ENCODE measurements at places on chromosomes 11 and 22.

- no peak for DNase-seq
Observed at GRCh38 chr11:64716473-64717267, 6.3 kb downstream of the NRXN2 start.

GRCh38 chr11:94879006-94879405 is 94.3 kb downstream of the CWC15 start:
- no peak for DNase-seq

DNA sequence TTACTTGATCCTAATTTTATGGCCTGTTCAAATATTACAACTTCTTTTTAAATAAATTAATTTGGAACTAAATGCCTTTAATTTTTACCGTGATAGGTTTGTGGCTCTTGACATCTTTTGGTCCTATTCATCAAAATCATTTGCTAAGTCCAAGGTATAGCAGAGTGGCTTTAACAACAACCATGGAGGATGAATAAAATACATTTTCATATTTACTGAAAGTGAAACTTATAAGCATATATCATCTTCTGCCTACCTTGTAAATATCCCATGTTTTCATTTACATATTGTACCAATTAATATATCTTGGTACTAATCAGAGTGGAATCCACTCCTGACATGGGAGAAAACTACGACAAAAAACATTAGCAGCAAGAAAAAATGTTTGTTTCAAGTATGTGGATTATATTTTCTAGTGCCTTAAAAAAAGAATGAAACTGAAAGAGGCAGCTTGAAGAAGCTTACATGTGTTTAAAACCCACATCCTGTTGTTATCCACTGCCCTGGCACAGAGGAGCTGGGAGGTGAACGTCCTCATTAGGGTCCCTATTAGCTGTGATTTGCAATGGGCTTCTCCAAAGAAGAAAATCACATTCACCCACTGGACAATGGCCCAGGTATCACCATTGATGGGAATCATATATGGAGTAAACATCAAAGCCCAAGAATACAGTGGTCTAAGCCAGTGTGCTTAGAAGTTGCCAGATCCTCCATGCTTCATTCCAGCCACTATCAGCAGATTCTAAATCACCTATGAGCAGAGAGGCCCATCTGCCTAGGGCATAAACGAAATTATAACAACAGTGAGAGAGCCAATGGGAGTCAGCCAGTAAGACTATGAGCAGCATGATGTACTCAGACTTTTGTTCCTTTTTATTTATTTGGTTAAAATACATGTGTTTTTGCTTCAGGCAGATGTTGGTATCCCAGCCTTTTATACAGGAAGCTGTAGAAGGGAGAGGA is 84.7 kb downstream of the MAML2 start:
- DNase-seq, result peak; percentile 56

- no peak for DNase-seq
Observed at GRCh38 chr11:44638032-44638431, 72.6 kb downstream of the CD82 start.

DNA sequence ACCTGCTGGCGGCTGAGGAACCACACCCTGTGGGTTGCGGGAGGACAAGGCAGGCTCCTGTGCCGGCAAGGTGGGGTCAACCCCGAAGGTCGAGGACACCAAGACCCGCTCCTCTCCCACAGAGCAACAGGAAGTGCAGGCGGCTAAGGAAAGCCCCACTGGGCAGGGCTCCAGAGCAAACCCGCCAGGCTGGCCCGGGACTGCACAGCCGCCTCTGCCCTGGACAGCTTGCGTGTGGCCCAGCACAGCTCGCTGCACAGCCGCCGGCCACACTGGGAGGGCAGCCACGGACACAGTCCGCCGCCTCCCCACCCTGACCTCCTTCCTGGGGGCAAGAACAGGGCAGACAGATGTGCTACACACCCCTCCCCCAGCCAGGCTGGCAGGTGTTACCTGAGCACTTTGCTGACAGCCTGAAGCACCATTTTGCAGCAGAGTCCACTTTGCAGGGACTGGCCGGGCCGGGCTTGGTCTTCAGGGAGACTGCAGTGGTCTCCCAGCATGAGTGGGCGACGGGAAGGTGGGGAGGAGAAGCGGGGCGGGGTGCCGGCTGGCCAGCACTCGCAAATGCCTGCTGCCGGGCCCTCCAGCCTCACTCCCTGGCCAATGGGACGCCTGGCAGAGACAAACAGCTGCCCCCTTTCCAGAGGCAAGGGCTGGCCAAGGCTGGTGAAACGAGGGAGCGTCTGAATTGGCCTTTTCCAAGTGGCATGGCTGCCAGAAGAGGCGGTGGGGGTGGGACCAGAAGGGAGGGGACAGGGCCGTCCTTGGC is at the start of gene MOB2:
TSS of gene MOB2 (minus strand) at position 726 of the 772 bp plus-strand sequence. CDS start at position 503, 223 bp downstream.
- no peak for DNase-seq

DNA sequence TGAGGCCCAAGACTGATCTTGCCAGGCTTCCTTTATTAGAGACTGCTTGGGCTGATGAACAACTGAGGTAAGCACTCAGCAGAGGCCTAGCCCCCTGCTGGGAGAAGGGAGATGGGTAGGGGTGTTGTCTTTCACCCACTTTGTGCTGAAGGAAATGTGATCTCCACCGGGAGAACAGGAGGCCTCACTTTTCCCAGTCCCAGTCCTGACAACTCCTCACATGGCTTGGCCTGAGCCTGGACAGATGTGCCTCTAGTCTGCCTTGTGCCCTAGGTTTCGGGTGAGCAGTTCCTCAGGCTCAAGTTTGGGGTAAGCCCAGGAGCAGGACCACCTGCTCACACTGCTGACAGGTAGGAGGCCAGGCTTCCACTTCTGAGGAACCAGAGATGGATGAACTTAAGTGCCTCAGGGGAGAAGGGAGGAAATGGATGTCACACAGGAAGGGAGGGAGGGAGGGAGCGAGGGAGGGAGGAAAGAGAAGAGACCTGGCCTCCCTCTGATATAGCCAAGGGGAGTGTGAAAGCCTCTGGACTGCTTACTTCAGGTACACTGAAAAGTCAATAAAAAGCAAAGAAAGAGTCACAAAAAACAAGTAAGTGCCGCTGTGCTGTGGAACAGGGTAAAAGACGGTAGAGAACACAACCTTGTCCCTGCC is 8.1 kb downstream of the CLPB start:
- no peak for DNase-seq

GRCh38 chr22:39904862-39905261 is 4.0 kb downstream of the GRAP2 start:
- DNase-seq, result no peak

DNA sequence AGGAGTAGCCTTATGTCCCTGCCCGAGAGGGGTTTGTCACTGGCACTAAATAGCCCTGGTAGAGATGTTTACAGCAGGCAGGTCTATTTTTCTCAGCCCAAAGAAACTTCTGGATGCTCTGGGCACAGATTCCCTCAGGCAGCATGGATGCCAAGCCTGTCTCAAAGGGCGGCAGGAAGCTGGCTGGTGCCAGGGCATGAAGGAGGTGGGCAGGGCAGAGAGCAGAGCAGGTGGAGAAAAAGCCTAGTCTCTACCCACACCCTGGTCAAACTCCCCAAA is 4.1 kb upstream of the GAS2L1 start:
- DNase-seq, result no peak

DNA sequence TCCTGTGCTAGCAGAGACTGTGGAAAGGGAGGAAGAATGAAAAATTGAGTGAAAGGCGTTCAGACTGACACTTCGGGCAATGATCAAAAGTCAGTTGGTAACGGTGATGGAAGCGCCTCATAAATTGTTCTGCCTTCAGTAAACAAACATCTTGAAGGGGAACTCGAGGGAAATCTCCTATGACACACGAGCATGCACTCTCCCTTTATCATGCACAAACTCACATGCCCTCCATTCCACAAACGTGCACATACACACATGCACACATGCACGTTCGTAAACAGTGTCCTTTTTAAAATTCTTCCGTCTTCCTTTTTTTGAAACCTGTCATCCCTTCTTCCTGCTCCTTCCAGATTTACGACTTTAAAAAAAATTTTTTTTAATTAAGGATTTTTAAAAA is 77.8 kb upstream of the TMEM45B start:
- DNase-seq, result no peak

- peak; percentile 74 for DNase-seq
Observed at GRCh38 chr11:102868339-102868738, 6.4 kb downstream of the MMP12 start.

DNA sequence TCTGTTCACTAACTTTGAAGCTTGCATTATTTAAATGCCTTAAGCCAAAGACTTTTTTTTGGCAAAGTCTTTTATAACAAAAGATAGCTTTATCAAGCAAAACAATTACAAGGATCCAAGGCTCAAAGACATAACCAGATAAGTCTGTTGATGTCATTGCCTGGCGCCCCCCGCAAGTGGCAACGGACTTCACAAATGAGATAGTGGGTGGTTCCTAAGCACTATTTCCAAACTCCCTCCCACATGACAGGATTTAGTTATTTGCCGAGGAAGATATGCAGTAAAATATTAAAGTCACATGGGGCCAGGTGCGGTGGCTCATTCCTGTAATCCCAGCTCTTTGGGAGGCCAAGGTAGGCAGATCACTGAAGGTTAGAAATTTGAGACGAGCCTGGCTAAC is 194.2 kb upstream of the DDI1 start:
- no peak for DNase-seq

GRCh38 chr22:33921525-33922348 is 1.5 kb upstream of the LARGE1 start:
- no peak for DNase-seq

DNA sequence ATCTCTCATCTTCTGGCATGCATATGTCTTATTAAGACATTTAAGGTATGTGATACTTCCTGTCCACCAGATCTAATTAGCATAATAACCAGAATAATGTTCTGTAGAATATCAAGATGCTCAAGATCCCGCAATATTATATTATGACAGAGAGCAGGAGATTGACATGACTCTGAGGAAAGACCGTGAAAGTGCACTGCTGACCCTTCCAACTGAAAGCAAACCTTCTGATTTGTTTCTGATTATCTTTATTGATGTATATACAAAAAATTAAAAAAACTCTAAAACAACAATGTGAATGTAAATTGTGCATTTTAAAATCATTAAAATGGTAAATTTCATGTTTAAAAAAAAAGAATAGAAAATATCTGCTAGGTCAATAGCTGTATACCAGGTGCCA is 184.4 kb upstream of the TMEM45B start:
- no peak for DNase-seq

DNA sequence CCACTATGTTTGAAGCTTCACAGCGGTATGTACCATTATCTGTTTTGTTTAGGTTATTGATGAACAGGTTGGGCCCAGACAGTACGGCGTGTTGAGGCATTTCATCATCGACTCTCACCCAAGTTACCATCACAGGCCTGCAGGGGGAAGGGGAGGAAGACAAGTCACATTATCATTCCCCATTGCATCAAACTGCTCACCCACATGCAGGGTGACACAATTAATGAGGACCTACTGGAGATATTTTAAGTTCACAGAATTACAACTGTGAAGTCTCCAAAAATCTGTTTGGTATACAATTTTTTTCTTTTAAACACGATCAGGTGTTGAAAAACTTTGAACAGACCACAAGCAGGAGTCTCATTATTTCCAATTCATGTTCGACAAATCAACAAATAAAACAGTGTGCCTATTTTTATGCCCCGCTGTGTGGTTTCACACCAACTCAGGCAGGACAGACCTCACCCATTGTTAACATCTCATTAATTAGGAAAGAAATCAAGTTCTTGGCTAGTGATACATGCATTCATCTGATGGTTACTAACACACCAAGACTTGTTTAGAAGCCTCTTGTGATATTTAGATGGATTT is 289.5 kb downstream of the CADM1 start:
- DNase-seq, result no peak

DNA sequence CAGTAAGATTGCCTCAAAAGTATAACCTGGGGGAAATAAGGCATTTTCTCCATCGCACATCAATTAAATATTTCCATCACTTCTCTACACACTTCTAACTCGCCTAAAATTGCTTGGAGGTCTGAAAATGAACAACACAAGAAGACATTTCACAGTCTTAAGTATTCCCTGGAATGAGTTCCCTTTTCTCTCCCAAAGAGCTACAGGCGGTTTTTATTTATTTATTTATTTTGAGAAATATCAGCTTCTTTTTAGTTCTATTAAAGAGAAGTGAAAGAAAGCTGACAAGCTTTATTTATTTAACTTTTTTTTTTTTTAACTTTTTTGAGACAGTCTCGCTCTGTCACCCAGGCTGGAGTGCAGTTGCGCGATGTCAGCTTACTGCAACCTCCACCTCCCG is 11.5 kb upstream of the PARVB start:
- DNase-seq, result no peak

Data from HCEC 1CT (cell line).